Activated naive CD8-positive, alpha-beta T cell treated with anti-CD3 and anti-CD28 coated beads, Interleukin-2, amount 10 ng/mL, durations not matched to agents 7 days and 5 days (primary cell): ENCODE measurements at places on chromosomes 5 and 9.

GRCh38 chr5:12691330-12691729 is 787.1 kb upstream of the CTNND2 start:
- no peak for DNase-seq
- no peak overlapping the region for H3K27ac ChIP-seq
- no peaks in the 10 kb centered on the region for H3K36me3 ChIP-seq

- no peak overlapping the region for H3K27ac ChIP-seq
- no peak for DNase-seq
- H3K27me3 ChIP-seq = no peaks in the 10 kb centered on the region
- H3K4me1 ChIP-seq = no peaks in the 10 kb centered on the region
- no peaks in the 10 kb centered on the region for H3K36me3 ChIP-seq
Observed at GRCh38 chr5:105430516-105430915, 1867.9 kb upstream of the NUDT12 start.

DNA sequence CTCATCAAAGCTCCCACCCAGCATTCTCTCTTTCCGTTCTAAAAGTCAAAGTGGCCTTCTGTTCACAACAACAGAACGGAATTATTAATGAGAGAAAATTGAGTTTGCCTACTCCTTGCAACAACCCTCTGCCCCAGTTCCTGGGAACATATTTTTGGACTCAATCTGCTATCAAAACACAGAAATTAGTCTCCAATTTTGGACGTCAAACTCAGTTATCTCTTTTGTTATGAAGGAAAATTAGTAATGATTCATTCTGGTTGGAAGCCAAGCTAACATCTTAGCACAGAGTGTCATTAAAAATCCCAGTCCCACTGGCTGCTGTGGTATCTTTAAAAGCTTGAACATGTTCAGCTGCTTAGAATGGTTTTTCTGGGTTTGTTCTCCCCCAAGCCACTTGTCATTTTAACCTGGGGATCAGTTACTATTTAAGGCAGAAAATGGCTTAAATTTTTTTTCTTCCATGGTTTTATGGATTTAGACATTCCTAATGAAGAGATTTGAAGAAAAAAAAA is 343.2 kb downstream of the TRIM32 start:
- no peak for DNase-seq
- H3K4me1 ChIP-seq = no peaks in the 10 kb centered on the region
- H3K27ac ChIP-seq = no peak overlapping the region

DNA sequence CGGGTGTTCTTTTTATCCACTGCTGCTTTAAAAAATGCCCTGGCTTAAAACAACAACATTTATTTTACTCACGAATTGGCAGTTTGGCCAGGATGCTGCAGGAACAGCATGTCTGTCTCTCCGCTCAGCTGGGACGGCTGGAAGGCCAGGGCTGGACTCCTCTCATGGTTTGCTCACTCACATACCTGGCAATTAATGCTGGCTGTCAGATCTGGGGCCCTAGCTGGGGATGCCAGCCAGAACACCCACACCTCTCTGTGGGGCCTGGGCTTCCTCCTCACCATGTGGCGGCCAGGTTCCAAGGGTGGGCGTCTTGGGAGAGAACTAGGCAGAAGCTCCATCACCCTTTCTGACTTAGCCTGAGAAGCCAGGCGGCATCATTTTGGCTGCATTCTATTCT is 189.1 kb upstream of the IL12B start:
- peaks cover 12% of the 10 kb centered on the region for H3K27me3 ChIP-seq
- no peak for DNase-seq
- H3K27ac ChIP-seq = no peak overlapping the region
- H3K4me3 ChIP-seq = no peak overlapping the region
- H3K4me1 ChIP-seq = peaks cover 5% of the 10 kb centered on the region

- H3K36me3 ChIP-seq = peaks cover 5% of the 10 kb centered on the region
- H3K27me3 ChIP-seq = no peaks in the 10 kb centered on the region
- H3K27ac ChIP-seq = no peak overlapping the region
- H3K4me3 ChIP-seq = no peak overlapping the region
- H3K4me1 ChIP-seq = peaks cover 19% of the 10 kb centered on the region
- DNase-seq = no peak
Observed at GRCh38 chr5:112973904-112974303, 2.7 kb upstream of the DCP2 start.

- H3K36me3 ChIP-seq = no peaks in the 10 kb centered on the region
- H3K27me3 ChIP-seq = peaks cover 3% of the 10 kb centered on the region
- no peak overlapping the region for H3K27ac ChIP-seq
- H3K4me3 ChIP-seq = no peak overlapping the region
- no peaks in the 10 kb centered on the region for H3K4me1 ChIP-seq
- no peak for DNase-seq
Observed at GRCh38 chr9:78539904-78540303, 243.0 kb downstream of the PSAT1 start.
